Foreskin melanocyte (primary cell): ENCODE measurements at places on chromosomes 1 and 21.

DNA sequence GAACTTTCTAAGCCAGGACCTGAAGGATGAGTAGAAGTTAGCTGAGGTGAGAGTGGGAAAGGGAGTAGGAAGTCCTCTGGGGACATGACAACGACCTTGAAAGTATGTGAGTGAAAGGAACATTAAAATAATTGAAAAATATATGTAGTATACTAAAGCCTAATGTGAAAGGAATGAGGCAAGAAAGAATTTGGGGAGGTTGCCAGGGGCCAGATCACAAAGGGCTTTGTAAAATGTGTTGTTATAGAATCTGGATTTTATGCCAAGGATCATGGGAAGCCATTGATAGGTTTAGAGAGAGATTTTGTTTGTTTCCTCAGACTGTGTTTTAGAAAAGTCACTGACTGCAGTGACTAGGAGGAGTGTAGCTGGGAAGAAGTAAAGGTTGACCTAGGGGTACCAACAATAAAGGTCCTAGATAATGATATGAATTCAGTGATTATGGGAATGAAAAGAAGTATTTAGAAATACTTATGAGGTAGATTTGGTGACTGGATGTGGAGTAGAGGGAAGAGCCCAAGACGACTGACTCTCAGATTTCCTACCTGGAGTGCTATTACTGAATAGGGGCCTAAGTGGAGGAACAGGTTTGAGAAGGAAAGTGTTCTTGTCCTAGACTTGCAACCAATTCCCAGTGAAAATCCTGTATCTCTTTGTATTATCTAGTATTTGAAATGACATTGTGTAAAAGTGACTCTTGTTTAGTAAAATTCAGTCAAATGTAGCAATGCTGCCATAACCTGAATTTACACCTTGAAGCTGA lies 179.8 kb downstream of the PHTF1 start:
- no peak for DNase-seq

- no peak for DNase-seq
These were observed 896.3 kb downstream of the TTLL7 start for GRCh38 chr1:83102630-83103071.

- no peak for DNase-seq
These were observed 112.1 kb downstream of the DTL start for GRCh38 chr1:212147581-212148033.

- DNase-seq = no peak
These were observed 20.0 kb downstream of the SCYL3 start for GRCh38 chr1:169873582-169874199.

GRCh38 chr1:53586765-53587164 lies 127.6 kb downstream of the DMRTB1 start:
- DNase-seq = no peak

GRCh38 chr1:186476264-186477040 lies 15.5 kb upstream of the PDC start:
- peak; percentile 6 for DNase-seq

DNA sequence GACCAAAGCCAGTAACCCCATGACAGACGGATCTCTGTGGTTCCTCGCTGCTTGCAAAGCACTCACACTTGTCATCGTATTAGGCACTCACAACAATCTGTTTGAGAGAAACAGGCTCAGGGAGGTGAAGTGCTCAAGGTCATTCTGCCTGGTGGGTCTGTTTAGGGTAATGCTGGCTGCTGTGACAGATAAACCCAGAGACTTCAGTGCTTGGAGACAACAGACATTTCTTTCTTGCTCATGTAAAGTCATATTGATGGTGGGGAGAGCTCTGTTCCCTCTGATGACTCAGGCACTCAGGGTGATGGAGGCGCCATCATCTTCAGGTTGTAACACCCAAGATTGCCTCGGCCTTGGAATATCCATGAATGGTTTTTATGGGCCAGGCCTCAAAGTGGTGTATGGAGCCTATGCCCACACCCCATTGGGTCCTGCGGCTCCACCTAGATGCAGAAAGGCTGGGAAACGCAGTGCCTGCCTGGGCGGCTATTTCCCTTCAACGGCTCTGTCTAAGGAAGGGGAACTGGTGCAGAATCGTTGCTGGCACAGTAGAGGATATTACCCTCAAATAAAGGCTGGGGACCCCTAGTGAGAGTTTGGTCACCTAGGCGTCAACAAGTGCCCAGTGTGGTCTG lies 71.6 kb upstream of the SELENON start:
- DNase-seq = no peak

DNA sequence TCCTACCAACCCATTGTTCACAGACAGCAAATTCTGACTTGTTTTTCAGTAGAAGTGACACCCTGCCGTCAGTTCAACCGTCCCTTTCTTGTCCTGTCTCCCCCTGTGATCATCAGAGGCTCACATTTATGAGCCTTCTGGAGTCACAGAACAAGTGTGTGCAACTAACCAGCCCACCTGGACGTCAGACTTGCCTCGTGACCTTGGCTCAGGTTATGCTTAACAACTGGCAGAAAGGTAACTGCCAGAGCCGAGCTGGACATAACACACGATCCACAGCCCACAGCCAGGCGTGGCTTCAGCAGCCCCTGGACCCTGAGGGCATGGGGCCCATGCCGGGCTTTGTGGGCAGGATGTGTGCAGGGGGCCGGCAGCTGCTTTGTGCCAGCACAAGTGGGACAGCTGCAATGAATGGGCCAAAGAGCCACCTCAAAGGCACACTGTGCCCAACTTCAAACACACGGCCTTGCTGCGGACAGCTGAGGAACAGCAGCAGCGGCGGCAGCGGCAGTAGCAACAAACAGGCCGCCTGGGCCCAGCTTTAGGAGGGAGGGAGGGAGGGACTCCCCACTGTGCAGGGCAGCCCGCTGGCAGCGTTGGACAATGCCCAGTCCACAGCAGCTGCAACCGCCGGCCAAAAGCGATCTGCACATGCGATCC lies 103.9 kb downstream of the ZBTB18 start:
- DNase-seq = peak; percentile 29
